Calu3 (cell line): ENCODE measurements at places on chromosomes 6 and 20.

DNA sequence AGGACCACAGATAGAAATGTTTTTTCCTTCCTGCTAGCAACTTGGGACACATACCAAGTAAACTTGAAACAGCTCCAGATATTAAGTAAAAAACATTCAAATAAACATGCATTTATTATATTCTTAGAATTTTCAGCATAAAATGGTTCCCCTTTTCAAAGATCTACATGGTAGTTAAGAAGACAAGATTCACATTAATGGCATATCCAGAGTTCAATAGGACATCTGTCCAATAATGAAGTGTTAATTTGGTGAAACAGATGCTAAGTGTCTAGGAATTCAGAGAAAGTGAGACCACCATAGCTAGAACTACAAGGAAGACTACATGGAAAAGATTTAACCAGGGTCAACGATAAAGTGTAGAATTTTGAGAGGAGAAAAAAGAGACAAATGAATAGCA lies 184.9 kb downstream of the COL12A1 start:
- H3K27ac ChIP-seq, result no peak overlapping the region
- H3K4me3 ChIP-seq, result no peak overlapping the region
- DNase-seq, result no peak
- H3K4me1 ChIP-seq, result no peaks in the 10 kb centered on the region
- H3K36me3 ChIP-seq, result no peaks in the 10 kb centered on the region

DNA sequence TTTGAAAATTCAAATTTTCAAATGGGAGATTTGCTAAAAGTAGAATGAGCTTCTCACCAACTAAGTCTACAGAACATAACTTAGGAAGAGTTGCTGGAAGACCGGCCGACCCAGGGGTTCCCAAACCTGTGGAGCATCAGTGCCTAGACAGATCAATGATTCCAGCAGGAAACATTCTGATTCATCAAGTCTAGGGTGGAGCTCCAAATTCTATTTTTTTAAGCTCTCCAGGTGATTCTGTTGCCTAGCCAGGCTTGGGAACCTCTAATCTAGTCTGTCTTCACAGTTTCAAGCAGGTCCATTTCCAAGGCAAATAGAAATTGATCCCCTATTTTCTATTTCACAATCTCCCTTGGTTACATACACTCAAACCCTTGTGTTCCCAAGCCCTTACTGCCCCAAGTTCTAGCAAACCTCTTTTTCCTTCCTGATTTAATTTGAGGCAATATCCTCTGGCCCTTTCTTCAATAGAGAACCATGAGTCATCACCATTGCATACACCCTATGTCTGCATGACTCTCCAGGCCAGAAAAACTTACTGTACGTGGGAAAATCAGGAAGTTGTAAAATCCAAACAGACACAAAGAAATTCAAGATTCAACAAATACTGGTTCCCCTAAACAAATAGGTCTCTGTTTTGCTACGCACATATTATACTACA lies 8.9 kb downstream of the ATXN1 start:
- DNase-seq, result no peak
- H3K4me1 ChIP-seq, result peaks cover 29% of the 10 kb centered on the region
- H3K27me3 ChIP-seq, result no peaks in the 10 kb centered on the region
- H3K4me3 ChIP-seq, result peak overlapping the region; percentile 34
- peak overlapping the region; percentile 97 for H3K27ac ChIP-seq

DNA sequence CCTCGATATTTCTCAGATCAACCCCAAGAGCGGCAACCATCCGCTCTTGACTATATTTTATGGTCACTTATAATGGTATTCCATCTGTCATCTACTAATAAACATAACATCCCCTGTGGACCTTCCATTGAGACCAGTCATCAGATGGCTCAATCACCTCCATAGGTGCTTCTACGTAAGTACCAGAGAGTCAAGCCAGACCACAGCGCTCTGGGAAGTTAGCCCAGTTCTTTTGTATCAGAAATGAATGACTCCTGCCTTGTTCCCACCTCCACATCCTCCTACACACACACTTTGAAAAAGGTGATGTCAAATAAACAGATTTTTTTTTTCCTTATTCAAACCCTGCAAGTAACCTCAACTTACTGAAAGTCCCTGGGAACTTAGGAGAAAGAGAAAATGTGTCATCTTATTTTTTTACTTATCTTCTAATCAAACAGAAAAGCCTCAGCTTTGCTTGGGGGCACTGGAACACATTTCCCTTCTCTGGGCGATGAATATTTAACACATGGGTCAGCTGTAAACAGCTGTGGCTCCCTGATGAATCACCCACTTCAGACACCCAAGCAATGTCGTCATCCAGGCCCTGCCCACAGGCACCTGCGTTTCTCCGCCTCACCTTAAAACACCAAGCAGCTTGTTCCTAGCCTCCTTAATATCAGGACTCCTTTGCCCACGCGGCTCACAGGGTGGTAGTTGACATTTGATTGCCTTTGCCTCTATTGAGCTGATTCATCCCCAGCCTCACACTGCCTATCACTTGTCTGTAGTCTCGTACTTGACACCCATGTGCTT lies 121.4 kb upstream of the LY86 start:
- no peaks in the 10 kb centered on the region for H3K36me3 ChIP-seq
- no peaks in the 10 kb centered on the region for H3K4me1 ChIP-seq
- H3K27ac ChIP-seq, result no peak overlapping the region
- no peak overlapping the region for H3K4me3 ChIP-seq

GRCh38 chr20:59937150-59937549 lies 3.0 kb downstream of the PPP1R3D start:
- H3K27ac ChIP-seq, result no peak overlapping the region
- H3K27me3 ChIP-seq, result no peaks in the 10 kb centered on the region
- no peak for DNase-seq
- H3K4me3 ChIP-seq, result no peak overlapping the region

- no peaks in the 10 kb centered on the region for H3K27me3 ChIP-seq
Measured at GRCh38 chr6:44415449-44415848, 27.9 kb downstream of the CDC5L start.

- DNase-seq, result no peak
- no peak overlapping the region for H3K4me3 ChIP-seq
- no peaks in the 10 kb centered on the region for H3K27me3 ChIP-seq
- H3K4me1 ChIP-seq, result no peaks in the 10 kb centered on the region
- H3K36me3 ChIP-seq, result no peaks in the 10 kb centered on the region
Measured at GRCh38 chr20:13353261-13353945, 132.3 kb downstream of the ISM1 start.

DNA sequence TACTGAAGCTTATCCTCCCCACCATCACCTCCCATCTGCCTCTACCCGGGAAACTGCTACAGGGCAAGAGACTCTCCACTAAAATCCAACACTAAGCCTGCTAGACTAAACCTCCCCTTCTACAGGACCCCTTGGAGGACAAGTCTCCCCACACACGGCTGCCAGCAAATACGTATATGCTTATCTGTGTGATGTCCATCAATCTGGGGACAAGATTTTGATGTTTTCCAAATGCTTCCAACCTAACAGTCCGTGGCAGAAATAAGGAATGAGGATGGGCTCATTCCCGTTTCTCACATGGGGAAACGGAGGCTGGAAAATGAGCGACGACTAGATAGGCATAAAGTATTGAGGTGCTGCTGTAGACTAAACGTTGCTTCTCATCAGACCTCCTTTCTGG lies 1.8 kb downstream of the KCNK5 start:
- H3K36me3 ChIP-seq, result peaks cover 62% of the 10 kb centered on the region
- no peak for DNase-seq
- H3K4me1 ChIP-seq, result peaks cover 58% of the 10 kb centered on the region
- peak overlapping the region; percentile 69 for H3K4me3 ChIP-seq
- peak overlapping the region; percentile 1 for H3K27ac ChIP-seq
- H3K27me3 ChIP-seq, result no peaks in the 10 kb centered on the region

DNA sequence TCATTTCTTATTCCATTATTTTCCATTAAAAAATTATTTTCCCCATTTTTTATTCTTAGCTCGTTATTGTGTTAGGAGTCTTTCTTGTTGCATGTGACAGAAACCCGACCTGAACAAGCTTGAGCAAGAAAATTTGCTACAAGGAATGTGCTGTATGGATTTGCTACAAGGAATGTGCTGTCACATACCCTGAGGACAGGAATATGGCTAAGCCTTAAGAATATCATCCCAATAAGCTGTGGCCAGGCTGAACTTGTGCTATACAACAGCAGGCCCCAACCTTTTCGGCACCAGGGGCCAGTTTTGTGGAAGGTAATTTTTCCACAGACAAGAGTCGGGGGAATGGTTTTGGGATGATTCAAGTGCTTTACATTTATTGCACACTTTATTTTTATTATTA lies 114.0 kb downstream of the TRMT11 start:
- no peaks in the 10 kb centered on the region for H3K4me1 ChIP-seq
- no peaks in the 10 kb centered on the region for H3K36me3 ChIP-seq
- no peak for DNase-seq
- no peak overlapping the region for H3K27ac ChIP-seq
- H3K27me3 ChIP-seq, result no peaks in the 10 kb centered on the region

GRCh38 chr6:142953373-142954273 lies 8.6 kb upstream of the HIVEP2 start:
- H3K36me3 ChIP-seq, result no peaks in the 10 kb centered on the region
- H3K27ac ChIP-seq, result no peak overlapping the region
- H3K4me1 ChIP-seq, result peaks cover 14% of the 10 kb centered on the region
- no peaks in the 10 kb centered on the region for H3K27me3 ChIP-seq

DNA sequence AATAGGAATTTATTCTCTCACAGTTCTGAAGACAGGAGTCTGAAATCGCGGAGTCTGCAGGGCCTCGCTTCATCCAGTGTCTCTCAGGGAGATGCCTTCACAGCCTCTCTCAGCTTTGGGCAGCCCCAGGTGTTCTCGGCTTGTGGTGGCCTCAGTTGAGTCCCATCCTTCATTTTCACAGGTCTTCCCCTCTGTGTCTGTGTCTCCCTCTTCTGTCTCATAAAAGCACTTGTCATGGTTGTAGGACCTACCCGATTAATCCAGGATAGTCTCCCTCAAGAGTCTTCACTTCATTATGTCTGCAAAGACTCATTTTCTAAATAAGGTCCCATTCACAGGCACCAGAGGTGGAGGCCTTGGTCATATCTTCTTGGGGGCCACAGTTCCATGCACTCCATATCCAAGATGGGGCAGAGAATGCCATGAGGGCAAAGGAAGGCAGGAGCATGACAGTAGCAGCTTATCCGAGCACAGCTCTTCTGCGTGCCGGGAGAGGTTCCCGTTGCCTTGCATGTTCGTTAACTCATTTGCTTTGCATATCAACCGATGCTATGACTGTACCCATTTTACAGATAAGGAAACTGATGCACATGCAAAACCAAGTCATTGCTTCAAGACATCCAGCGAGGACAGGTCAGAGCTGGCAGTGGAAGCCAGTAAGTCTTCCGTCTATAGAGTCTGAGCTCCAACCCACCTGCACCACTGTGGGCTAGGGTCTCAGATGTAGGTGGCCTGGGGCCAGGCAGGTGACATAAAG lies 363.8 kb upstream of the SULF2 start:
- DNase-seq, result no peak
- H3K36me3 ChIP-seq, result no peaks in the 10 kb centered on the region
- peaks cover 65% of the 10 kb centered on the region for H3K27me3 ChIP-seq
- H3K4me3 ChIP-seq, result no peak overlapping the region
- no peaks in the 10 kb centered on the region for H3K4me1 ChIP-seq

- no peak for DNase-seq
- H3K4me3 ChIP-seq, result peak overlapping the region; percentile 70
- H3K4me1 ChIP-seq, result peaks cover 11% of the 10 kb centered on the region
- H3K36me3 ChIP-seq, result peaks cover 13% of the 10 kb centered on the region
Measured at GRCh38 chr20:30284281-30284905, 973.1 kb upstream of the DEFB115 start.

DNA sequence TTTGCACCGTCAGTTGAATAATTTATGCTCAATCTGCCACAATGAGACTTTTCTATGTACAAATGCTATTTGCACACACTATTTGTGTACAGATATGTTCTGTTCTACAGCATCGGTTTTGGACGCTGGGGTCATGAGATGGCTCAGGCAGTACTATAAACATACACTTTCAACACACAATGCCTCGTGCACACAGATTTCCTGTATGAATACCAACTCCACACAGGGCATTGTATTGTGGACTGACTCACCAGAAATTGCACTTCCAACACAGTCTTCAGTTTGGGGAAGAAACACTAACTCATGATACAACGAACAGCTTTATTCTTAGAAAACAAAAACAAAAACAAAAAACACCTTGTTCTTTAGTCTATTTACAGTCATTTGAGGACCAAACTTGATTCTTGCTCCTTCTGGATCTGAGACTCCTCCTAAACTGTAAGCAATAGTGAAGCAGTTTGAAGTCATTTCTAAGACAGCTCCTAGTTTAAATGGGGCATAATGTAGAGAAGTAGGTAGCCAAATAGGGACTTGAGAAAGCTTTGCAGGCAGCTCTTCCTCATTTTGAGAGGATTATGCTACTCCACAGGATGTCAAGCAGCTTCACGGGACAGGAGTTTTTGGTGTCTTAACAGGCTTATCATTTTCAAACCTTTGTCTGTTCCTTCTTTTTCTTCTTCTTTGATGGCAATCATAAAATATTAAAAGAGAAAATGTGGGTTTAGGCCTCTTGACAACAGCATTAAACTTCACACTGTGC lies 33.7 kb downstream of the GJA10 start:
- H3K4me1 ChIP-seq, result peaks cover 10% of the 10 kb centered on the region
- H3K4me3 ChIP-seq, result no peak overlapping the region
- no peak for DNase-seq
- H3K36me3 ChIP-seq, result peaks cover 6% of the 10 kb centered on the region

DNA sequence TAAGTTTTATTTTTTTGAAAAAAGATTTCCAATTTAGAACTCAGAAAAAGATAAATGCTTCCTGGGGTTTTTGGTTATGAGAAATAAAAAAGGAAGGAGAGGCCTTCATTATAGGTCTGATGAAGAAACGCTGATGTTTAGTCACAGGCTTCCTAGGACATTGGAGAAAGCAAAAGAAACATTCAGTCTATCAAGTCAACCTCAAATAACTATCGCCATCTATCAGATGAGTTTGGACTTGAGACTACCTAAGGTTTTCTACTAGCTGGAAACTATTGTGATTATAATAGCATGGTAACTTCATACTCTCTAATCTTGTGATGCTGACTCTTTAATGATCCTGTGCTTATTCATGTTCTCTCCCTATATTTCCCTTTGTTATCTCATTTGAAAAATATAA lies 171.3 kb downstream of the TPBG start:
- H3K36me3 ChIP-seq, result no peaks in the 10 kb centered on the region
- H3K4me1 ChIP-seq, result no peaks in the 10 kb centered on the region
- DNase-seq, result no peak
- H3K27ac ChIP-seq, result no peak overlapping the region

GRCh38 chr20:23669866-23670265 lies 19.0 kb downstream of the CST4 start:
- no peaks in the 10 kb centered on the region for H3K27me3 ChIP-seq
- no peak for DNase-seq
- H3K36me3 ChIP-seq, result no peaks in the 10 kb centered on the region
- H3K4me3 ChIP-seq, result no peak overlapping the region

GRCh38 chr6:77037439-77037838 lies 425.9 kb downstream of the HTR1B start:
- no peaks in the 10 kb centered on the region for H3K36me3 ChIP-seq
- DNase-seq, result no peak
- H3K4me3 ChIP-seq, result no peak overlapping the region
- no peak overlapping the region for H3K27ac ChIP-seq
- H3K4me1 ChIP-seq, result no peaks in the 10 kb centered on the region

- DNase-seq, result no peak
- H3K27me3 ChIP-seq, result no peaks in the 10 kb centered on the region
- H3K36me3 ChIP-seq, result peaks cover 17% of the 10 kb centered on the region
Measured at GRCh38 chr6:157994125-157994795, 12.6 kb downstream of the SYNJ2 start.
